HuH-7 (cell line): ENCODE measurements at places on chromosomes 5 and 9.

- no peak for DNase-seq
Measured at GRCh38 chr9:99466104-99466503, 244.0 kb downstream of the SEC61B start.

GRCh38 chr9:126696401-126697145 is 82.8 kb downstream of the LMX1B start:
- no peak for DNase-seq

- no peak for DNase-seq
Measured at GRCh38 chr5:82290005-82290404, 11.9 kb upstream of the RPS23 start.

DNA sequence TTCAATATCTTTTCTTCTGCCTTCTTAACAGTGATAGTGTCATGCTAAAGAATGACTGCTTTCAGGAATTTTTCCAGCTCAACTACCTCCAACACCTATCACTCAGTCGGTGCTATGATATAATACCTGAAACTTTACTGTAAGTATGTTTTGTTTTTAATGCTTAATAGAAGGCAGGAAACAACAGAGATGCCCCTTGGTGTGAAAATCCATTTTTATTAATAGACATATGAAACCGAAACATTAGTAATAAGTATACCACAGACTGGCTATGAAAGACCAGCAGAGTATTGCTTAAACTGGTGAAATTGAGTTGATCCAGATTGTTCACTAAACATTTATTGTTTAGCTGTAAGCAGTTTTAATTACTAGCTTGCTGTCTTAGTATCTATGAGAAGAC is 25.2 kb downstream of the SKP2 start:
- DNase-seq, result no peak

DNA sequence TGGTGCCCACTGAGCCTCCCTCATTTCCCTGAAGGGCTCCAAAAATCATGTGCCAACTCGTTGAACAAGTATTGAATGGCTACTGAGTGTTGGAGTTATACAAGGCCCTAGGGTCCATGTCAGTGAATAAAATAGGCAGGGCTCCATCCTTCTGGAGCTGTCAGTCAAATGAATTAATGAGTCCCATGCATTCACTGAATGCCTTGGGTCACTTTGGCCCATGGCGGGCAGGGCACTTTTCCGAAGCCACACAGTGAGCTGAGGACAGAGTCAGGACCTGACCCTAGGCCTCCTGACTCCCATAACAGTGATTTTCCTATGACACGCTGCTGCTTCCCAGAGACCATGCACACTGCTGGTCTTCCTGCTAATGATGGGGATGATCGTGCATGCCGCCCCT is 27.3 kb upstream of the SLC36A1 start:
- DNase-seq, result no peak

DNA sequence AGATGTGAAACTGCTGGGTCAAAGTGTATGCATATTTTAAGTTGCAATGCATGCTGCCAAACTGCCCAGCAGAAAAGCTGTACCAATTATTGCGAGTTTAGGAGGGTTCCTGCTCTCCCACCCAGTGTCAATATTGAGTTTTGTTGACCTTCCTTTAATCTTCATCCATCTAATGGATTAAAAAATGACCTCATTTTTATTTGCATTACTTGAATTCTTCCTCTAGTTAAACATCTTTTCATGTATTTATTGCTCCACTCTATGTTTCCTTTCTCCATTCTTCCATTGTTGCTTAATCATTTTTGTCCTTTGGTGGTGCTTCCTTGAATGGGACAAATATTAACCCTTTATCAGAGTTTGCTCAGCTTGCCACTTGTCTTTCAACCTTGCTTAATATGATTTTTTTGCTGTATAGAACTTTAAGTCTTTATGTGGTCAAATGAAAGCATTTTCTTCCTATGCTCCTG is 32.4 kb downstream of the TLE1 start:
- no peak for DNase-seq
